Activated CD4-positive, CD25-positive, alpha-beta regulatory T cell treated with anti-CD3 and anti-CD28 coated beads, Interleukin-2, amount 50 U/mL, for 16 hours (primary cell): ENCODE measurements at places on chromosomes 6 and 20.

DNA sequence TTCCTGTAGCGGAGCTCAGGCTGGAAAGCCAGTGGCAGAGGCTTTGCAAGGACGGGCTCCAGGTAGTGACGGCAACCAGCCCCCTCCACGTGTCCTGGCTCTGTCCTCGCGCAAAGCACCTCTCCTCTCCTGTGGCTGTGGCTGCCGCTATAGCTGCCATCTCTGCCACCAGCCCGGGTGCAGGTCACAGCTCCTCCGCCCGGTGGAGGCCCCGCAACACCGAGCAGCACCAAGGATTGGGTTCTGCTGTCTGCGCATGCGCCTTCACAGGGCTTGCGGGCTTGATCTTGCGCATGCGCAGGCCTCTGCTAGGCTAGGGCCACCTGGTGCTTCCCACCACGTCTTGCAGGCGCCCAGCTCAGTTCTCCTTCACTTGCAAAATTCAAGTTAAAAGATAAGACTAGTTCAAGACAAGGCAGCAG lies 625.4 kb downstream of the QKI start:
- no peak for DNase-seq

DNA sequence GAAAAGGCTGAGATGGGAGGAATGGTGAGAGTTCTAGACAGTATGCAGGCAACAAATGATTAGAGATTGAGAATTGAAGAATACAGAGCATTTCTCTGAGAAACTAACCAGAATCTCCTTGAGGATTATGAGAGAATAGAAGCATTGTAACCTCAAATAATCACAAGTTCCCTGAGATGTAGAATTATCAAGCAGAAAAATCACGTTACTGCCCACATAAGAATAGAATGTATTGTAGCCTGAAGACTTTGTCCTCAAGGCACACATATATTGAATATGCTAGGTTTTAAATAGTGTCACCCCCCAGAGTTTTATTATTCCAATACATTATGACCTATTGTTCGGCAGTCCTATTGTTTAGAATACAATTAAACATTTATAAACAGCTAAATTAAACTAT lies 57.2 kb downstream of the CNKSR3 start:
- DNase-seq, result no peak

DNA sequence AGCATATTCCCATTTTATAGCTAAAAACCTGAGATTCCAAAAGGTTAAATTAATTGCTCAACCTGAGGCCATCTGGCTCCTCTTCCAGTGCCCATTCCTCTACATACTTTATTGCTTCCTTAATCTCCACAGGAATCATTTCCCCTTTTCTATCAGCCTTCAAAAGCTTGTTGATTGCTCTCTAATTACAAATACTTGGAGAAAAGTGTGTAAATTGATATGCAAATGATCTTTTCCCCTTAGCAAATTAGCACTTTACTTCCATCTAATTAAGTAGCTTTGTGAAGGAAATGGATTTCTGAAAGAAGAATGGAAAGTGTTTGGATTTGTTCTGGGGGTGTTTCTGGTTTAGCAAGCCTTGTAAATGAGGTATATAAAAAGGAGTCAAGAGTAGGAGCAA lies 323.3 kb downstream of the GRIK2 start:
- DNase-seq, result no peak

GRCh38 chr6:110547266-110547964 lies 71.0 kb upstream of the SLC22A16 start:
- no peak for DNase-seq

DNA sequence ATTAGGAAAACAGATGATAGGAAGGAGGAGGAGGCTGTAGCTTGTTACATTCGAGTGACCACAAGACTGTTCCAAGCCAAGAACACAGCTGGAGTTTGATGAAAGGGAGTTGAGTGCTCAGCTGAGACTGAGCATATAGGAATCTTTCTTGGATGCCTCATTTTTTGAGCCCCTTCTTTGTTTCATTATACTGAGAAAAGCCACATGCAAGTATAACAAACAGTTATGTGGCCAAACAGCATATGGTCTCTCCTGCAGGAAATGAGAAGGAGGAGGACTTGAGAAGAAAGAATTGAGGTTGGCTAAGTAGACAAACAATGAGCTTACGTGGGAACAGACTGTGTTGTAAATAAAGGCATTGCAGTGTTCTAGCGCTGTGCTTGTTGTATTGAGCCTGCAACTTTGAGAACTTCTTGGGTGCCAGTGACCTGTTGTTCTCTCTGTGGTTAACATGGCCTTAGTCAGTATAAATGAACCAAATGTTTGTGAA lies 78.3 kb downstream of the AKAP7 start:
- DNase-seq, result no peak
